ENCODE measurements at places on chromosomes 12 and 14. TPM values are rescaled to one million over a fixed set of nuclear protein-coding genes. Genes with fewer than 3 reads are reported as not detected.

FGF23 gene
- polyA plus RNA-seq: not detected

DNA sequence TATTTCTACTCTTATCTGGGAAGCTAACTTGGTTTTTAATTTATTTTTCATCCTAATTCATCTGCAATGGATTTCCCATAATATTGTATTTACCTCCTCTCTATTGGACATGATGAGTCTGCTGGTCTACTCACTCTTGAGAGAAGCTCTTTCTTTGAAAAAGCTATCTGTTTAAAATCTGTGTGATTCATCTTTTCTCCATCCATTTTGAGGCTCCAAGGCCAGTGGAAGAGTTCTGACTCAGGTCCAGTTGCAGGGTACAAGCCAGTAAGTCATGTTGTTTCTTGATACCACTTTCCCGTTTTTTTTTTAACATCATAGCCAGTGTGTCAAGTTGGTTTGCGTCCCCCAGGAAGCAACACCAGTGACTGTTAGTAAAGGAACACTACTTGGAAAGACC lies 160.3 kb upstream of the BMP4 start:
- DNase-seq: no peak
- no peak overlapping the region for H3K27ac ChIP-seq
- H3K36me3 ChIP-seq: no peaks in the 10 kb centered on the region
- H3K4me1 ChIP-seq: no peaks in the 10 kb centered on the region
- H3K27me3 ChIP-seq: peaks cover 4% of the 10 kb centered on the region
- no peak overlapping the region for H3K4me3 ChIP-seq

DNA sequence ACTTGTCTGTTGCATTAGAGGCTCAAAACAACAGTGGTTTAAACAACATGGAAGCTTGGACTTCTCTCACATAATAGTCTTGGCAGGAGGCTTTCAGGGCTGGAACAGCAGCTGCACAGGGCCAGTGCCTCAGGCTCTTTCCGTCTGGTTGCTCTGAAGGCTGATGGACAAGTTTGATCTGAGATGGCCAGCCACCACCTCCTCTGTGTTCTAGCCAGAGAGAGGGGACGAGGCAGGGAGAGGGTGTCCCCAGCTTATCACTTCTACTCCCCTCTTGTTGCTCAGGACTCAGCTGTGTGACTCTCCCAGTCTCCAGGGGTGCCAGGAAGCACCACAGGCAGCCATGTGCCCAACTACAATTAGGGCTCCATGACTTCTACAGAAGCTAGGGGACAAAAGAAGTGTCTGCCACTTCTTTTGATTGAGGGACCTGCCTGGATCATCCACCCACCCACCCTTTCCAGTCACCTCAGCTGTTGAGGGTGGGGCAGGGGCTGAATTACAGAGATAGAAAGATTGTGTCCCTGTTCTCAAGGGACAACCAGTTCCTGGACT lies 46.6 kb downstream of the SMIM41 start:
- H3K4me1 ChIP-seq: peaks cover 5% of the 10 kb centered on the region
- peaks cover 35% of the 10 kb centered on the region for H3K27me3 ChIP-seq
- no peak overlapping the region for H3K4me3 ChIP-seq
- peak overlapping the region; percentile 69 for H3K27ac ChIP-seq
- DNase-seq: no peak
- H3K36me3 ChIP-seq: no peaks in the 10 kb centered on the region

AMHR2 gene
- not detected for polyA plus RNA-seq

DNA sequence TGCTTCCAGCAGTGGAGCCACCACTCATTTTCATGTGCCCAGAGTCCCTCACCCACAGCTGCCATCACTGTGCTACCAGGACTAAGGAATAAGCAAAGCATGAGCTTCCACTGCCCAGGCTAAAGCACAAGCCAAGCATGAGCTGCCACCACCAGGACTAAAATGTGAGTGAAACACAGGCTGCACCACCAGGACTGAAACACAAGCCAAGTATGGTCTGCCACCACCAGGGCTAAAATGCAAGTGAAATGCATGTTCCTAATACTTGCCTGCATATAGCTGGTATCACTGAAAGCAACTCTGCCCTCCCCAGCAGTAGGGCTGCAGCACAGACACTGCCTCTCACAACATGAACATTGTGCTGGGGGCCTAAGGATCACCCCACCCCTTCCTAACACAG lies 30.0 kb downstream of the CEP83 start:
- no peaks in the 10 kb centered on the region for H3K4me1 ChIP-seq
- peaks cover 17% of the 10 kb centered on the region for H3K36me3 ChIP-seq
- H3K27me3 ChIP-seq: no peaks in the 10 kb centered on the region
- no peak overlapping the region for H3K4me3 ChIP-seq
- H3K27ac ChIP-seq: no peak overlapping the region

Measured in naive B cell (primary cell).